ENCODE measurements at places on chromosomes 3 and 15. TPM values are rescaled to one million over a fixed set of nuclear protein-coding genes. Genes with fewer than 3 reads are reported as not detected.

SCN11A gene
- polyA plus RNA-seq, result 0.51 TPM

CCDC51 gene
- polyA plus RNA-seq, result 29.3 TPM

AMT gene
- 105 TPM for polyA plus RNA-seq

IQCH gene
- polyA plus RNA-seq, result 5.6 TPM

RETNLB gene
- not detected for polyA plus RNA-seq

NRROS gene
- not detected for polyA plus RNA-seq

GRCh38 chr3:37772773-37773354 is 88.8 kb upstream of the CTDSPL start:
- H3K4me1 ChIP-seq, result peaks cover 35% of the 10 kb centered on the region
- no peaks in the 10 kb centered on the region for H3K27me3 ChIP-seq
- peaks cover 3% of the 10 kb centered on the region for H3K36me3 ChIP-seq
- peak; percentile 31 for DNase-seq
- H3K27ac ChIP-seq, result no peak overlapping the region
- no peak overlapping the region for H3K4me3 ChIP-seq

DNA sequence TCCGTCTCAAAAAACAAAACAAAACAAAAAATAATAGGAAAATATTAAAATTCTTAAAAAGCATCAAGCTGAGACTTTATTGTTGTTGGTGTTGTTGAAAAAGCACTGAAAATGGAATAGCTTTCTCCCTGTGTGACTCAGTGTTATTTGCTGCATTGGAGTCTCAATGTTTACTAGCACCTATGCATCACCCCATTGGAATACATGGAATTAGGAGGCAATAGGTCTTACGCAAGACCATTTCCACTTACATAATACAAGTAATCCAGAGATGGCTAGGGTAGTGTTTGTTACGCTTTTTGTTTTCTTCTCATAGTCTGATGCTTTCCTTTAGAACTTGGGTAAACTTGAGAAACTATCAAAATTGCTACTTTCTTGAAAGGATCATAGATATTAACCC is 15.2 kb downstream of the GXYLT2 start:
- H3K27me3 ChIP-seq, result no peaks in the 10 kb centered on the region
- DNase-seq, result no peak
- H3K36me3 ChIP-seq, result no peaks in the 10 kb centered on the region
- peaks cover 28% of the 10 kb centered on the region for H3K4me1 ChIP-seq

- H3K27ac ChIP-seq, result no peak overlapping the region
- no peaks in the 10 kb centered on the region for H3K36me3 ChIP-seq
- H3K27me3 ChIP-seq, result no peaks in the 10 kb centered on the region
Observed at GRCh38 chr3:102394517-102394916, 40.3 kb upstream of the ZPLD1 start.

- H3K4me1 ChIP-seq, result peaks cover 5% of the 10 kb centered on the region
- H3K4me3 ChIP-seq, result peak within 1 kb of the TSS; percentile 47
- DNase-seq, result peak; percentile 82
- no peak within 1 kb of the TSS for H3K27ac ChIP-seq
Observed at GRCh38 chr15:41493205-41493901, at the start of gene ITPKA. Gene ITPKA, plus strand, starts transcription at chr15:41493874. Its CDS starts 54 bp downstream, at chr15:41493928.

DNA sequence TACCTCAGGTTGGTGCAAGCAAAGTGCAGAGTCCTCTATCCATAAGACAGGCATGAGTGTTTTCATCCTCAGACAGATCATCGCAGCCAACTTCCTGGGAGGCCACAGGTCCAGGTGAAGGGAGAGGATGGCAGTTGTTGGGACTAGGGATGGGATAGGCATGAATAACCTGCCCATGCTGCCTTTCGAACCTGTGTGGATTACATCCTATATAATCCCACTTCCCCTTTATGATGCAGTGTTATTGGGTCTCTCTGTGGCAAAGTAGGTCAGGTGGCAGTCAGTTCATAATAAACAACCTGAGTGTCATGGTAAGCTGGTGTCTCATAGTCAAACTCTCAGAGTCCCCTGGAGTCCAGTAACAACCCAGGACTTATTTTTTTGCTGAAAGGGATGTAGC is 40.4 kb downstream of the CCR3 start:
- no peaks in the 10 kb centered on the region for H3K27me3 ChIP-seq
- H3K36me3 ChIP-seq, result no peaks in the 10 kb centered on the region
- H3K27ac ChIP-seq, result no peak overlapping the region
- DNase-seq, result no peak
- no peaks in the 10 kb centered on the region for H3K4me1 ChIP-seq
- no peak overlapping the region for H3K4me3 ChIP-seq

- peak overlapping the region; percentile 63 for H3K27ac ChIP-seq
- DNase-seq, result peak; percentile 58
- peak overlapping the region; percentile 76 for H3K4me3 ChIP-seq
Observed at GRCh38 chr15:72229076-72229946, 1.7 kb downstream of the PKM start.

- no peaks in the 10 kb centered on the region for H3K36me3 ChIP-seq
- H3K4me3 ChIP-seq, result no peak overlapping the region
- peak overlapping the region; percentile 52 for H3K27ac ChIP-seq
- DNase-seq, result peak; percentile 70
- H3K4me1 ChIP-seq, result peaks cover 52% of the 10 kb centered on the region
Observed at GRCh38 chr3:16290007-16290826, 25.2 kb downstream of the OXNAD1 start.

DNA sequence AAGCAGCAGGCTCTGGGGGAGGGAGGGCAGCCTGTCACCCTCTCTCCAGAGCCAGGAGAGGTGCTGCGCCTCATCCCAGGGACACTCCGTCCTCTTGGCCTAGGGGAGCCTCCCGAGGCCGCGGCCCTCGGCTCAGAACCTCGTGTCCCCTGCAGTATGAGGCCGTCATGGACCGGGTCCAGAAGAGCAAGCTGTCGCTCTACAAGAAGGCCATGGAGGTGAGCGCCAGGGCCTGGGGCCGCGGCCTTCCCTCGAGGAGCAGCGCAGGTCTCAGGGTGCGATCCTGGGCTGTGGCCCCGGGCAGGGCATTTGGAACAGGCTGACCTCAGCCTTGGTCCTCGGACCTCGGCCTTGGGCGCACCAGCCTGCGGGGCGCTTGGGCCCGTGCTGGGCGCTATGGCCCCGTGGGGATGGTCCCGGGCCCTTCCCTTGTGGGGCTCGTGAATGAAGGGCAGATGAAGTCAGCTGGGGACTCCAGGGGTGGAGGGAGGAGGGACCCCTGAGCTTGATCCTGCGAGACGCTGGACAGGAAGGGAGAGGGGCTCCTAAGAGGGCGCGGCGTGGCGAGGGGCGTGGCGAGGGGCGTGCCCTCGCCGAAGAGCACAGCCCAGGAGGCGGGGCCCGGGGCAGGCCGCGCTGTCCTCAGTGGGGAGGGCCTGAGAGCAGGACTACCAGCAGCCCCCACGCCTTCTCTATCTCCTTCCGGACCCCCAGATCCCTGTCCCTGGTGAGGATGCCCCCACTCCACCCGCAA is 32.9 kb downstream of the PSTPIP1 start:
- DNase-seq, result peak; percentile 37
- H3K36me3 ChIP-seq, result no peaks in the 10 kb centered on the region
- H3K4me1 ChIP-seq, result no peaks in the 10 kb centered on the region
- no peaks in the 10 kb centered on the region for H3K27me3 ChIP-seq
- H3K4me3 ChIP-seq, result peak overlapping the region; percentile 13
- no peak overlapping the region for H3K27ac ChIP-seq

DNA sequence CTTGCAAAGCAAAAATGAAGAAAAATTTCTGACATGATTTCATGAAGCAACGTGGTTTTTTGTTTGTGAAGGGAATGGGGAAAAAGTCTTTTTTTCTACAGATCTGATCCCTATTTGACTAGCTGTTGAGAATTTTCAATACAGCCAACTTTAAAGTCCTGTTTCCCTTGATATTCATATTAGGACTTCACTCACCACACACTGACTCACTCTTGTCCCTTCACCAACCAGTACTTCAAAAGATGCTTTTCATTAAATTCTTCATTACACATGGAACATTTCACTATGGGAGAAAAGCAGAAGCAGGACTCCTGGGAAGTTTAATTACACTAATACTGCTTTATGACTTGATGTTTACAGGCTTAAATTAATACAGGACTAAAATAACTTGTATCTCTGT is 16.6 kb downstream of the TRANK1 start:
- H3K4me3 ChIP-seq, result no peak overlapping the region
- no peaks in the 10 kb centered on the region for H3K27me3 ChIP-seq
- no peak for DNase-seq
- peak overlapping the region; percentile 88 for H3K27ac ChIP-seq
- H3K36me3 ChIP-seq, result no peaks in the 10 kb centered on the region
- peaks cover 53% of the 10 kb centered on the region for H3K4me1 ChIP-seq

GRCh38 chr3:168289471-168290008 is 193.8 kb upstream of the GOLIM4 start:
- H3K27me3 ChIP-seq, result no peaks in the 10 kb centered on the region
- no peaks in the 10 kb centered on the region for H3K36me3 ChIP-seq
- peaks cover 30% of the 10 kb centered on the region for H3K4me1 ChIP-seq
- DNase-seq, result no peak
- no peak overlapping the region for H3K4me3 ChIP-seq
- peak overlapping the region; percentile 25 for H3K27ac ChIP-seq

DNA sequence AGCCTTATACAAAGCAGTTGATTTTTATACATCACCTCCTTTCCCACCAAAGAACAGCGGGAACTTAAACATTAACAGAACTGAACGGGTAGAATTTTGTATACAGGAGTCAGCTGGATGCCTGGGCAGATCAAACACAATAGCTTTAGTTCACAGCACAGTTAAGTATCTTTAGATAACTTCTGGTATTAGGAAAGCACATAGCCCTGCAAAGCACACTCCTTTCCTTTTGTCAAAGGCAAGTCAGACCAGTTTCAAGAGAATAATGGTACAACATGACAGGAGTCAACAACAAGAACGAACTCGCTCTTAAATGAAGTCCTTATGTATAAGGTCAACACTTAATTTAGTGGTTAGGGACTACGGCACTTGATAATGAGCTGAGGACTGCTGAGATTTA is 26.3 kb downstream of the ABCC5 start:
- no peaks in the 10 kb centered on the region for H3K27me3 ChIP-seq
- H3K36me3 ChIP-seq, result peaks cover 20% of the 10 kb centered on the region

- peaks cover 23% of the 10 kb centered on the region for H3K36me3 ChIP-seq
- no peaks in the 10 kb centered on the region for H3K4me1 ChIP-seq
- no peak for DNase-seq
- no peaks in the 10 kb centered on the region for H3K27me3 ChIP-seq
Observed at GRCh38 chr15:41438206-41438605, 21.3 kb downstream of the RTF1 start.

DNA sequence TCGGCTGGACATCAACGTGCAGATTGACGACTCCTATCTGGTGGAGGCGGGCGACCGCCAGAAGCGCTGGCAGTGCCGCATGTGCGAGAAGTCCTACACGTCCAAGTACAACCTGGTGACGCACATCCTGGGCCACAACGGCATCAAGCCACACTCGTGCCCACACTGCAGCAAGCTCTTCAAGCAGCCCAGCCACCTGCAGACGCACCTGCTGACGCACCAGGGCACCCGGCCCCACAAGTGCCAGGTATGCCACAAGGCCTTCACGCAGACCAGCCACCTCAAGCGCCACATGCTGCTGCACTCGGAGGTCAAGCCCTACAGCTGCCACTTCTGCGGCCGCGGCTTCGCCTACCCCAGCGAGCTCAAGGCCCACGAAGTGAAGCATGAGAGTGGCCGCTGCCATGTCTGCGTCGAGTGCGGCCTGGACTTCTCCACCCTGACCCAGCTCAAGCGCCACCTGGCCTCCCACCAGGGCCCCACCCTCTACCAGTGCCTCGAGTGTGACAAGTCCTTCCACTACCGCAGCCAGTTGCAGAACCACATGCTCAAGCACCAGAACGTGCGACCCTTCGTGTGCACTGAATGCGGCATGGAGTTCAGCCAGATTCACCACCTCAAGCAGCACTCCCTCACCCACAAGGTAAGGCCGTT is 34.2 kb downstream of the IDH2 start:
- H3K27ac ChIP-seq, result no peak overlapping the region
- H3K4me1 ChIP-seq, result peaks cover 33% of the 10 kb centered on the region
- H3K27me3 ChIP-seq, result no peaks in the 10 kb centered on the region
- H3K4me3 ChIP-seq, result no peak overlapping the region
- no peaks in the 10 kb centered on the region for H3K36me3 ChIP-seq
